ENCODE measurements at places on chromosomes 2 and 18. TPM values are rescaled to one million over a fixed set of nuclear protein-coding genes. Genes with fewer than 3 reads are reported as not detected.

EGR4 gene
- 1.2 TPM for total RNA-seq

DNA sequence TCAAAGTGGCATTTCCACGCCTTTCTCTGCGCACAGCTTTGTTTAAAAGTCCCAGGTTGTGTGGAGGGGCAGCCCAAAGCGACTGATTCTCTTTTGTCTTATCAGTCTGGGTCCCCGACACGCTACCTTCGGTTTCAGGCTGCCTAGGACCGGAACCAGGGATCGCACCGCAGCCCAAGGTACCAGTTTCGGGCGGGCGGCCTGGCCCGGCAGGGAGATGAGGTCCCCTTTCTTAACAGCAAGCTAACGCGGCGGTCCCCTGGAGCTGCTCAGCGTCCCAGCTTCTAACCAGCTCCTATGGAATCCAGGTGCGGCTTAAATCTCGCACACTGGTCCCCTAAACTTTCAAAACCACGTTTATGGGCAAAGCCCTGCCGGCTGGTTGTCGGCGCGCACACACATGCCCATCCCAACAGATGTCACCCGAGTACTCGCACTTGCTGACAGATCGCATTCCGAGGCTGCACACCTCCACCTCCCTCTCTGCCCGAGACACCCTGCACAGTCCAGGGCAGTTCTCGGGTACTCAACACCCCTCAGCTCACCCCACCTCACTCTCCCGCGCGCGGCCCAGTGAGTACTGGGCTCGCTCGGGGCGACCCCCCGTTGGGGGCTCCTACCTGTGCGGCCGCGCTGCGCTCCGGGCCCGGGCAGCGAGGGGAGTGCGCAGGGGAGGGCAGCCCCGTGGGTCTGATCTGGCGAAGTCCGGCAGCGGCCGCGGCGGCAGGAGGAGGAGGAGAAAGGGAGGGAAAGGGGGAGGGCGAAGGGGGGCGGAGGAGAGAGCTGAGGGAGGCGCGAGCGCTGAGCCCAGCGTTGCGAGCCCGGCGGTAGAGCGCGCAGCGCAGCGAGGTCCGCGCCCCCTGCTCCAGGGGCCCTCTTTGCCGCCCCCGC is at the start of gene EFEMP1:
TSS of gene EFEMP1 (minus strand) at position 692 of the 891 bp plus-strand sequence. CDS start 1,342 bp downstream, outside the sequence.
- no peak for DNase-seq
- no peak within 1 kb of the TSS for H3K4me3 ChIP-seq
- H3K36me3 ChIP-seq, result no peaks in the 10 kb centered on the region
- H3K27me3 ChIP-seq, result peaks cover 47% of the 10 kb centered on the region
- H3K4me1 ChIP-seq, result no peaks in the 10 kb centered on the region
- no peak within 1 kb of the TSS for H3K27ac ChIP-seq

DNA sequence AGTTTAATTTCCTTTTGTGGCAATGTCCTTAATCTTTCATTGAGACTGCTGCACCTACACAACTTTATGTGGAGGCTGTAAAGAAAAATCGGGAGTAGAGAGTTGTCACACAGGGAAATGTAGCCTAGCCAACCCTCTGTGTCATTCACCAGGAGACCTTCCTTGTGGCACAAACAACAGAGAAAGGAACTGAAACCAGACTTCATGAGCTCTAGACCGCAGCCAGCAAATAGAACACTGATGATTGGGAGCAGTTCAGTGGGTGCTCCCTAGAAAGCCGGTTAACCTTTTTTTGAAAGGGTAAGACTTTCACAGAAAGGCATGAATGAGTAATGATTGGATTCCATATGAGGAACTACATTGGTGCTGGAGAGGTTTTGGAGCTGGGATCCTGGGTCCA is 1752.4 kb upstream of the CELF4 start:
- no peak for DNase-seq
- no peaks in the 10 kb centered on the region for H3K27me3 ChIP-seq
- no peak overlapping the region for H3K4me3 ChIP-seq
- no peak overlapping the region for H3K27ac ChIP-seq
- no peaks in the 10 kb centered on the region for H3K36me3 ChIP-seq

GRCh38 chr2:67384123-67384822 is 12.9 kb upstream of the ETAA1 start:
- no peaks in the 10 kb centered on the region for H3K27me3 ChIP-seq
- no peak overlapping the region for H3K27ac ChIP-seq
- H3K4me3 ChIP-seq, result no peak overlapping the region
- no peaks in the 10 kb centered on the region for H3K4me1 ChIP-seq
- DNase-seq, result no peak

- H3K27ac ChIP-seq, result no peak overlapping the region
- no peak overlapping the region for H3K4me3 ChIP-seq
- H3K36me3 ChIP-seq, result no peaks in the 10 kb centered on the region
- no peaks in the 10 kb centered on the region for H3K27me3 ChIP-seq
- DNase-seq, result no peak
These were observed 49.2 kb upstream of the NEMP2 start for GRCh38 chr2:190583507-190584337.

GRCh38 chr18:21490748-21491147 is 109.8 kb downstream of the ESCO1 start:
- peaks cover 12% of the 10 kb centered on the region for H3K27me3 ChIP-seq
- H3K36me3 ChIP-seq, result no peaks in the 10 kb centered on the region
- no peak overlapping the region for H3K4me3 ChIP-seq
- DNase-seq, result no peak
- H3K4me1 ChIP-seq, result no peaks in the 10 kb centered on the region

GRCh38 chr18:68498636-68499035 is 216.3 kb downstream of the TMX3 start:
- no peak overlapping the region for H3K27ac ChIP-seq
- no peak overlapping the region for H3K4me3 ChIP-seq
- no peaks in the 10 kb centered on the region for H3K36me3 ChIP-seq
- no peaks in the 10 kb centered on the region for H3K4me1 ChIP-seq
- DNase-seq, result no peak

GRCh38 chr2:27992787-27993401 is 102.4 kb downstream of the BABAM2 start:
- H3K36me3 ChIP-seq, result peaks cover 45% of the 10 kb centered on the region
- peaks cover 21% of the 10 kb centered on the region for H3K4me1 ChIP-seq
- no peak for DNase-seq
- H3K27ac ChIP-seq, result no peak overlapping the region
- H3K4me3 ChIP-seq, result no peak overlapping the region

MC2R gene
- not detected for total RNA-seq

GRCh38 chr2:62177392-62178049 is 18.4 kb upstream of the B3GNT2 start:
- H3K36me3 ChIP-seq, result no peaks in the 10 kb centered on the region
- H3K27me3 ChIP-seq, result no peaks in the 10 kb centered on the region
- no peak overlapping the region for H3K27ac ChIP-seq
- H3K4me3 ChIP-seq, result no peak overlapping the region

SERPINB4 gene
- total RNA-seq, result not detected

DNA sequence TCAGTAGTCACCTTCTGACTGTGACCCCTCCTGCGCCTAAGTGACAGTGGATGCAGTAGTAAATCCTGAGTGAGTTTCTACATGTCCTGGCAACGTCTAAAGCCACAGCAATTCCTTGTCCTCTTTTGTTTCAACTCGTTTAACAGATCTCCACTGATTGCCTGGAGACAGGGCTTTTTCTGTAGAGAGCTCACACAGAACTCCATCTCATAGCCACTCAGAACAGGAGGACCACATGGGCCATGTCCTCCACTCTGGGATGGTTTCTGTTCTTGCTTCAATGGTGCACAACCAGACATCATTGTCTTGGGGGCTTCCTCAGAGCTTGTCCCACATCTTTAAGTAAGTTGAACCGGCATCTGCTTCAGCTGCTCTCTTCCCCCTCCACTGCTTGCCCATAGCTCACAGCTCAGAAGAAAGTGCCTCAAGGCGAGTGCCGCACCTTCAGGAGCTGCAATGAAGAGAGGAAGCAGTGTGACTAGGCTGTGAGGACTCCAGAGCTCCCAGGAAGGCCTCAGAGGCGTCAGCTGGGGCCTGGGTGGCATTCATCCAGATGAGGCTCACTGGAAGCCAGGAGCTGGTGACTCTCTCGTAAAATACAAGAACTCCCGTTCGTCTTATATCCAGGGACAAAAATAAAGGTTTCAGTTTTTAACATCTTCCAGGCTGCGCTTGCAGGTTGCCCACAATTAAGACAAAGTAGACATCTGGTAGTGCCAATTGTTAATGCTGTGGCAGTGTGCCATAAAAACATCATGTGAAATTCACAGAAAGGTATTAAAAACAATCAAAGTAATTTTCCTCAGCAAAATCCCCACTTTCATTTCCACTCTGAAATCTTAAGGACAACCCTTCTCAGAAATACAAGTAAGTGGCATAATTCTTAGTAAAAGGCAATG is 37.3 kb downstream of the ST3GAL5 start:
- H3K4me1 ChIP-seq, result peaks cover 59% of the 10 kb centered on the region
- peak overlapping the region; percentile 97 for H3K27ac ChIP-seq
- H3K4me3 ChIP-seq, result peak overlapping the region; percentile 76
- DNase-seq, result peak; percentile 76
- no peaks in the 10 kb centered on the region for H3K27me3 ChIP-seq
- peaks cover 55% of the 10 kb centered on the region for H3K36me3 ChIP-seq

DNA sequence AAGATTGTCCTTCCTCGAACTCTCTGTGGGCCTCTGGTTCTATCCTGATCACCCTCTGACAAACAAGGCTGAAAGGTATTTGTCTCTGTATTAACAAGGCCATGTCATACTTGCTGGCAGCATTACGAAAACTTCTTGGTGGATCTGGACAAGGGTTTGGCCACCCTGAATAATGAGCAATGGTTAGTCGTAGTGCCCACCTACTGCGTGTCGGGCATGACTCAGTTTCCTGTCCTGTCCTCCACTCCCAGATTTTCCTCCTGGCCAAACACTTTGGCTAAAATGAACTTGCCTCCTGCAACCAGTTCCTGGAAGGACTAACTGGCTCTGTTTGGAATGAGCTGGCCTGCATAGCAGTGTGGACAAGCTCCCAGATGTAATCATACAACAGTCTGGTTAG is 198.5 kb upstream of the SMIM21 start:
- no peak for DNase-seq
- no peaks in the 10 kb centered on the region for H3K36me3 ChIP-seq
- no peak overlapping the region for H3K27ac ChIP-seq
- H3K4me1 ChIP-seq, result no peaks in the 10 kb centered on the region
- H3K27me3 ChIP-seq, result no peaks in the 10 kb centered on the region

GRCh38 chr18:44759925-44760342 is 79.2 kb downstream of the SETBP1 start:
- peak overlapping the region; percentile 97 for H3K27ac ChIP-seq
- peaks cover 22% of the 10 kb centered on the region for H3K36me3 ChIP-seq
- peak overlapping the region; percentile 77 for H3K4me3 ChIP-seq
- DNase-seq, result peak; percentile 70
- H3K4me1 ChIP-seq, result peaks cover 32% of the 10 kb centered on the region
- peaks cover 11% of the 10 kb centered on the region for H3K27me3 ChIP-seq

- no peaks in the 10 kb centered on the region for H3K36me3 ChIP-seq
- DNase-seq, result no peak
- no peak overlapping the region for H3K4me3 ChIP-seq
- H3K4me1 ChIP-seq, result no peaks in the 10 kb centered on the region
These were observed 188.6 kb downstream of the TMEM182 start for GRCh38 chr2:102950371-102950946.
